ENCODE measurements at places on chromosomes 5 and 9. TPM values are rescaled to one million over a fixed set of nuclear protein-coding genes. Genes with fewer than 3 reads are reported as not detected.

Gene SPINK6
- total RNA-seq: 1.1 TPM

Gene CTSV
- 0.86 TPM for total RNA-seq

Gene SH2D3C
- not detected for total RNA-seq

Gene GFPT2
- total RNA-seq: 101 TPM

Gene PCDHB16
- total RNA-seq: under 0.01 TPM

Gene CA9
- 1.1 TPM for total RNA-seq

Gene STK32A
- total RNA-seq: under 0.01 TPM

Gene ARHGEF37
- 0.89 TPM for total RNA-seq

Gene FIBCD1
- 2.8 TPM for total RNA-seq

Gene ACTBL2
- total RNA-seq: 3.2 TPM

Gene SLC46A2
- total RNA-seq: not detected

Gene PCDHGA10
- 4.6 TPM for total RNA-seq

Gene OTP
- total RNA-seq: not detected

Gene SHISAL2B
- not detected for total RNA-seq

Gene FCN2
- not detected for total RNA-seq

Gene LVRN
- 0.35 TPM for total RNA-seq

Gene SMIM3
- total RNA-seq: 70.7 TPM

Gene OBP2B
- not detected for total RNA-seq

Gene PDE6A
- total RNA-seq: not detected

Gene RNF208
- total RNA-seq: not detected

Gene HRCT1
- total RNA-seq: 0.18 TPM

Gene SLCO4C1
- not detected for total RNA-seq

Gene SLC45A2
- not detected for total RNA-seq

Gene GCNT1
- 64.5 TPM for total RNA-seq

Gene PCDHGA2
- total RNA-seq: 1.4 TPM

Gene ANKRD20A1
- total RNA-seq: not detected

Gene ACSL6
- under 0.01 TPM for total RNA-seq

Gene CEL
- total RNA-seq: under 0.01 TPM

Gene MPDZ
- total RNA-seq: 21.3 TPM

Gene ANKRD18B
- 0.71 TPM for total RNA-seq

Gene FAM170A
- not detected for total RNA-seq

Gene EIF4E1B
- total RNA-seq: not detected

Gene PIGO
- 22.2 TPM for total RNA-seq

Gene ANGPTL2
- total RNA-seq: 3.0 TPM
